Upper lobe of left lung (tissue), 6 donors: ENCODE measurements at places on chromosomes 11 and 22.

DNA sequence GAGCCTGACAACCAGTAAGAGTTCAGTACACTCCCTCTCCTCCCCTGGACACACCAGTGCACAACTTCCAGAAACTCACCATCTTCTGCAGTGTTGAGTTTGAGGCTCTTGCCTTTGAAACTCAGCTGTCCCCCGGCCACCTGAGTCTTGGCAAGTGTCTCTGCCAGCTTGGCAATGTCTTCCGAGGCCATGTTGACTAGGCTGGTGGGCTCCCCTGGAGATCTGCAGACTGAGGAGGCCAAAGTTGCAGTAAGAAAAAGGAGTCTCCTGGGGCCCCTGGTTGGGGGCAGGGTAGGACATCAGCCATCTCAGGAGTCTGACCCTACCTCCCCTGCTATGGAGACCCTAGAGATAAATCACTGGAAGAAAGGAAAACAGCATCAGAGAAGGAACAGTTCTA is 5.1 kb downstream of the RANGAP1 start:
- no peak for DNase-seq
- H3K36me3 ChIP-seq, result peaks cover 48% of the 10 kb centered on the region
- H3K4me1 ChIP-seq, result peaks cover 14% of the 10 kb centered on the region

DNA sequence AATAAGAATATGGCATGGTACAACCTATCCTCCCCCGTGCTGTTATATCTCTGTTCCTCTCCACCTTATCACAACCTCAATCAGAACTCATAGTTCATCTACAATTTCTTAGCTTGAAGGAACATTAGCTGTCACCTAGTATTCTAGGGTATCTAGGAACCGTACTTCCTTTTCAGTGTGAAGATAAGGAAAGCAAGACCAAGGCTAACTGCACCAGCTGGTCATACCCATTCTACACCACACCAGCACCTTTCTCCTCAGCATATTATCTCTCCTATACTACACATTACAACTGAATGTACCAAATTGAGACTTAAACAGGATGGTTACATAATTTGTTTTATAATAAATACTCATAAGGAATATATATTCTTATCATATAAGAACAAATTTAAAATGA is 73.1 kb downstream of the ARHGAP32 start:
- no peak overlapping the region for H3K27ac ChIP-seq
- no peak overlapping the region for H3K4me3 ChIP-seq
- H3K27me3 ChIP-seq, result no peaks in the 10 kb centered on the region
- DNase-seq, result no peak

DNA sequence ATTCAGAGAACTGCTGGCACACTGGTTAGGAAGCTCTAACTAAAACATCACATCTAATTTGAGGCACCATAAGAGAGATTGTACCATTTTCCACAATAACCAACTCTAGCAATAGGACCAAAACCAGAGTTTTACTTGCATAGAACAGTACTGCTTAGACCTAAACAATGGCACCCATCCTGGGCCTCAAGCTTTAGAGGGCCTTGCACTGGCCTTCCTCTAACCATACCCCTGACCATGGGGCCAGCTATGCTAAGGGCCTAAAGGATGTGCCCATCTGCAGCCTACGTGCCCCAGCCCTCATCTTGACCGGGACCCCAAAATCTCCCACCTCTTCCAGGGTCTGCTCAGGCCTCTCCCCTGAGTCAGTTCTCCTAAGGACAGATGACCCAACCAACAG is 74.4 kb upstream of the ARHGAP32 start:
- no peak overlapping the region for H3K4me3 ChIP-seq
- H3K27ac ChIP-seq, result no peak overlapping the region
- no peaks in the 10 kb centered on the region for H3K36me3 ChIP-seq
- H3K27me3 ChIP-seq, result no peaks in the 10 kb centered on the region

GRCh38 chr11:77167791-77168190 is 39.7 kb downstream of the MYO7A start:
- DNase-seq, result no peak
- H3K27ac ChIP-seq, result no peak overlapping the region
- no peak overlapping the region for H3K4me3 ChIP-seq
- no peaks in the 10 kb centered on the region for H3K27me3 ChIP-seq
- no peaks in the 10 kb centered on the region for H3K36me3 ChIP-seq

- DNase-seq, result no peak
- no peaks in the 10 kb centered on the region for H3K27me3 ChIP-seq
- H3K4me3 ChIP-seq, result no peak overlapping the region
- H3K4me1 ChIP-seq, result no peaks in the 10 kb centered on the region
- no peaks in the 10 kb centered on the region for H3K36me3 ChIP-seq
- no peak overlapping the region for H3K27ac ChIP-seq
Measured at GRCh38 chr11:4643076-4643475, 706 bp upstream of the OR51E1 start.

DNA sequence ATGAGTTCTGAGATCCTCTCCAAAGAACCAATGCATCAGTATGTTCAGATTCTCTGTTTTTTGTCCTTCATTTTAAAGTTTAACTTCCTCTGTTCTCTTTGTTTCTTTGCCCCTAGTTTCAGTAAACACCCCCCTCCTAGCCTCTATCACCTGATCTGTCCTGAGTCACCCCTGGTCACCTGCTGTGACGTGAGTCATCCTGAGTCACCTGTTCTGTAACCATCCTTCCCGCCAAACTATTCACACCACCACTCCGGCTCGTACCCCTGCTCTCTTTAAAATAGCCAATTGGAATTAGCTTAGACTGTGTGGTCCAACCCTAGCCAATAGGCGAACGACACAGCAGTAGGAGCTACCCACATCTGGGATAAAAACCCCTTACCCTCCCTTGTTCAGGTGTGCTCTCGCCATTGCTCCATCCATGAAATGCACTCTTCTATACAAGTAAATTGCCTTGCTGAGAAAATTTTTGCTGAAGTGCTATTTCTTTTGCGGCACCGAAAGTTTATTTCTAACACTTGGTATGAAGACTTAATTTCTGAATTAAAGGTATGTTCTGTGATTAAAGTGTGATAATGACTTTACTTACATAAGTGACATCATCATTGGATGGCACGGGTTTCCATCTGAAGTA is 318.4 kb downstream of the AASDHPPT start:
- H3K27me3 ChIP-seq, result no peaks in the 10 kb centered on the region
- DNase-seq, result no peak
- H3K4me3 ChIP-seq, result no peak overlapping the region
- H3K4me1 ChIP-seq, result no peaks in the 10 kb centered on the region
- no peak overlapping the region for H3K27ac ChIP-seq

GRCh38 chr11:808427-809286 is 1.1 kb upstream of the RPLP2 start:
- no peak for DNase-seq
- peaks cover 26% of the 10 kb centered on the region for H3K36me3 ChIP-seq
- H3K4me3 ChIP-seq, result peak overlapping the region; percentile 87
- no peaks in the 10 kb centered on the region for H3K27me3 ChIP-seq

DNA sequence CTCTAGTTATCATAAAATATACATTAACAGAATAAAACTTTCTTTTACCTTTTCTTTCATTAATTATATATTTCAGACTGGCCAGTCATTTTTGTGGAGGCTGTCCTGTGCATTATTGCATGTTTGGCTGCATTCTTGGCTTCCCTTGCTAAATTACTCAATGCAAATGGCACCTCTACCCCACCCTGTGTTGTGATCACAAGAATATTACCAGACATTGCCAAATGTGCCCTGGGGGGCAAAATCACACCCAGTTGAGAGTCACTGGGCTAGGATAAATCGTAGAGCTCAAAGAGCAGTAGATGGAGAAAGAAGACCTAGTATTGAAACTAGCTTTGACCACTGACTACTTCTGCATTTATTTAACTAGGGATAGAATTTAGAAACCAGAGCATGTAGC is 1257.8 kb upstream of the TENM4 start:
- no peaks in the 10 kb centered on the region for H3K36me3 ChIP-seq
- H3K27me3 ChIP-seq, result no peaks in the 10 kb centered on the region

DNA sequence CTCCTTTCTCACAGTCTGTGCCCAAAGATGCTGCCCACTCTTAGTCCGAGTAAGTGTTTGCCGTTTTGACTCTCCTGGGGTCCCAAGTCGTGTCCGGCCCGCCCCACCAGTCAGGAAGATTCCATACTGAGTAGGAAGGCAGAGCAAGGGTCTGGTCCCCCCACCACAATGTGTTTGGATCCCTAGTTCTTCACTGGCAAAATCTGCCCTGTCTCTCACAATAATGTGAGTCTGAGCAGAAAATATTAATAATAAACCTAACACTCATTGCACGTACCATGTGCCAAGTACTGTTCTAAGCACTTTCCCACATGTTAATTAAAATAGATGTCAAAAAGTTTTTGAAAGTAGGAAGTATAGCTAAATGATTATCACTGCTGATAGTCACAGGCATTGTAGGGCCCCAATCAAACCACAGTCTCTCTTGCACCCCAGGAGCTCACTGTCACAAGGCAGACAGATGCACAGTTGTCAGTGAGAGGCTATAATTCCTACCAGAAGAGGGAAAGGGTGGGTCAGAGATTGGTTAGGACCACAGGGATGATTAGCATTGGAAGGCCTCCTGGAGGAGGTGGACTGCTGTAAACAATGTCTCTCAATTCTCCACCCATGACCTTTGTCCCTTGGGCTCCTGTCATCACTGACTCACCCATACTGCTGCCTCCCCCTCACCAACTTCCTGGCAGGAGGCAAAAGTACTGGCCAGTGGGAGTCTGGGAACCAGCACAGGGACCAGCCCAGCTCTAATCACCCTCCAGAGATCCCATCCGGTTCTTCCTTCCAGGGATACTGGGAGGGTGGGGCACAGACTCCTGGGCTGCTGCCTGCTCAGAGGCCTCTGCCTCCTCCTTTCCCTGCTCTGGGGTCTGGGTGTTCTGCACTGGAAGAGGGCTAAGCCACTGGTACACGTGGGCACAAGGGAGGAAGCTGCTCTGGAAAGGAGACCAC is 1.0 kb upstream of the POLD4 start:
- peak overlapping the region; percentile 62 for H3K4me3 ChIP-seq
- peak overlapping the region; percentile 98 for H3K27ac ChIP-seq
- peaks cover 55% of the 10 kb centered on the region for H3K4me1 ChIP-seq
